RCC 7860 (cell line): ENCODE measurements at places on chromosomes 7 and 10.

DNA sequence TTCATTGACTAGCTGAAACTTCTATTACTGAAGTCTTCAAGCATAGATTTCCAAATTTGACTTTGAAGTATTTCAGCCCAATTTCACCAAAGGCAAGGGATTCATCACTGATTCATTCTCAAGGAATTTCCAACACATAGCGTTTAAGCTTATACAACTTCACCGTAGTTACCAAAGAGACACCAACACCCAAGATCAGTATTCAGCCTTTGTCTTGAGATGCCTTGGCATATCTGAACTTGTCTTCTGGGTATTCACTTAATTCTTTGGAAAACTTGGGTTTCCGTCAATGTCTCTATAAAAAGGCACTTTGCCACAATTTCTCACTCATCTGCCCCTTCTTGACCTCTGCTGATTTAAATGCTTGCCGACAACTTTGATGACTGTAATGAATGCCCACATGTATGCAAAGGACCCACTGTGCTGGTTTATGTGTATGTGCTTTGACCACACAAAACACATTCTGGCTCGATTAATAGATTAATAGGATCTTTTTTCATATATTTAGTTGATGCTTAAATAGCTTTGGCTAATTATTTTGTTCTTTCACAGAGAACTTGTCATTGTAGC, 49.6 kb downstream of the TES start:
- DNase-seq, result peak; percentile 90

- DNase-seq, result no peak
Measured at GRCh38 chr10:72449941-72450441, 95.3 kb upstream of the DNAJB12 start.

DNA sequence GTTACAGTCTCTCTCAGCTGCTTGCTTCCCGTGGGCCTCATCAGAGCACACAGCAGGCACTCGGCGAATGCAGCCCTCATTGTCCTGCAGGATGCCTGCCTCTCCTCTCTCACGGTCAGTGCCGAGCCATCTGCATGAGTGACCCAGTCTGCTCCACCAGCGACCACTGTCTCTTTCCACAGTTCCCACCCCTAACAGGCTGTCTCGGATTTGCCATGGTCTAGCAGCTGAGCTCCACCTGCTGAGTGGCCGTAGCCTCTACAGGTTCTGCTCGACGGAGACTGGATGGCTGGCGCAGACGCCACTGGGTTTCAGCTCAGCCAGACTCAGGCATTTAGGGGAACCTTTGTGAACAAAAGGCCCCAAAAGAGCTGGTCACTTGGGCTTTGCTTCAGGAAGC, 209.4 kb upstream of the FOXK1 start:
- DNase-seq, result no peak

GRCh38 chr7:117296066-117296465, 26.8 kb downstream of the WNT2 start:
- no peak for DNase-seq

GRCh38 chr7:158010961-158011693, 576.5 kb downstream of the PTPRN2 start:
- DNase-seq, result no peak

DNA sequence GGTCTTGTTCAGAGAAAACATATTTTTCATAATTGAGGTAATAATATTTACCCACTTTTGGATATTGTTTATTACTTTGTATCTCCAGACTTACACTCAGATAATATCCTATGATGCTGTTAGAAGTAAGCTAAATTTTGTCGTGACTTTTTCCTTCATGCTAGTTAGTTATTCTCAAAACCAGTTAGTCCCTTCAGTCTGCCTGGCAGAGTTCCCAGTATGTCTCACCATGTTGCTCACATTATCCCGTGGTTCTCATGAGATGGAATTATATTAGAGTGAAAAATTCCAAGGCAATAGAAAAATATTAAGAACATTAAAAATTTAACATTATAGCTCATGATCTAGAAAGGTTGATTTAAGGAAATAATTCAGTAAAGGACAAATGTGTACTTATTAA, 81.5 kb upstream of the SMIM30 start:
- DNase-seq, result peak; percentile 52

GRCh38 chr10:117413928-117414618, 38.8 kb upstream of the PDZD8 start:
- peak; percentile 81 for DNase-seq

DNA sequence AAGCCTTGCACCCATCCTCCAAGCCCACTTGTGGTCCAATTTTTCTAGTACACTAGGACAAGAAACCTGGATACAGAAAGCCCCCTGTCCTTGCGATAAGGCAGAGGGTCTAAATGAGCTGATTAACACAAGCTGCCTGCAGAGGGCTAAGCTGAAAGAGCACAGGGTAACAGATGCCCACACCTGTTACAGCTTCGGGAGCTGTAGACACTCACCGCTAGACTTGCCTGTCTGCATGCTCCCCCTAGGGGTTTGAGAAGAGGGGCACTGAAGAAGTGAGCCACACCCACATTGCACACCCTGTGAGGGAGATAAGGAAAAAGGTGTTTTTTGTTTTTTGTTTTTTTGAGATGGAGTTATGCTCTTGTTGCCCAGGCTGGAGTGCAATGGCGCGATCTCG, 386.5 kb upstream of the AUTS2 start:
- DNase-seq, result no peak

DNA sequence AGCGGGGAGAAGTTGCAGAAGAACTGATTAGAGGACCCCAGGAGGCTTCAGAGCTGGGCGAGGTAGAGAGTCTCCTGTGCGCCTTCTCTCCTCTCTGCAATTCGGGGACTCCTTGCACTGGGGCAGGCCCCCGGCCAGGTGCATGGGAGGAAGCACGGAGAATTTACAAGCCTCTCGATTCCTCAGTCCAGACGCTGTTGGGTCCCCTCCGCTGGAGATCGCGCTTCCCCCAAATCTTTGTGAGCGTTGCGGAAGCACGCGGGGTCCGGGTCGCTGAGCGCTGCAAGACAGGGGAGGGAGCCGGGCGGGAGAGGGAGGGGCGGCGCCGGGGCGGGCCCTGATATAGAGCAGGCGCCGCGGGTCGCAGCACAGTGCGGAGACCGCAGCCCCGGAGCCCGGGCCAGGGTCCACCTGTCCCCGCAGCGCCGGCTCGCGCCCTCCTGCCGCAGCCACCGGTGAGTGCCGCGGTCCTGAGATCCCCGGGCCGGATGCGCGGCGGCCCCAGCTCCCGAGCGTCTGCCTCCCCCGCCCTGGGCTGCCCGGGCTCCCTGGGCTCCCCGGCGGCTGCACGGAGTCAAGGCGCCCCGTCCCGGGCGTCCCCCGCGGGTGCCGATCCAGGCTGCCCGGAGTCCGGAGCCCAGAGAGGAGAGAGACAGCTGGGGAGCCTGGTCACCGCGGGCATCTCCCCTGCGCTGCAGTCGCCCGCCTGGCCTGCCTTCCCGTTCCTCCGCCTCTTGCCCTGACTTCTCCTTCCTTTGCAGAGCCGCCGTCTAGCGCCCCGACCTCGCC, at the start of gene PLAU:
PLAU (plus strand) TSS at position 369 of the 789 bp plus-strand sequence. CDS start 424 bp downstream, outside the sequence.
- peak; percentile 14 for DNase-seq

DNA sequence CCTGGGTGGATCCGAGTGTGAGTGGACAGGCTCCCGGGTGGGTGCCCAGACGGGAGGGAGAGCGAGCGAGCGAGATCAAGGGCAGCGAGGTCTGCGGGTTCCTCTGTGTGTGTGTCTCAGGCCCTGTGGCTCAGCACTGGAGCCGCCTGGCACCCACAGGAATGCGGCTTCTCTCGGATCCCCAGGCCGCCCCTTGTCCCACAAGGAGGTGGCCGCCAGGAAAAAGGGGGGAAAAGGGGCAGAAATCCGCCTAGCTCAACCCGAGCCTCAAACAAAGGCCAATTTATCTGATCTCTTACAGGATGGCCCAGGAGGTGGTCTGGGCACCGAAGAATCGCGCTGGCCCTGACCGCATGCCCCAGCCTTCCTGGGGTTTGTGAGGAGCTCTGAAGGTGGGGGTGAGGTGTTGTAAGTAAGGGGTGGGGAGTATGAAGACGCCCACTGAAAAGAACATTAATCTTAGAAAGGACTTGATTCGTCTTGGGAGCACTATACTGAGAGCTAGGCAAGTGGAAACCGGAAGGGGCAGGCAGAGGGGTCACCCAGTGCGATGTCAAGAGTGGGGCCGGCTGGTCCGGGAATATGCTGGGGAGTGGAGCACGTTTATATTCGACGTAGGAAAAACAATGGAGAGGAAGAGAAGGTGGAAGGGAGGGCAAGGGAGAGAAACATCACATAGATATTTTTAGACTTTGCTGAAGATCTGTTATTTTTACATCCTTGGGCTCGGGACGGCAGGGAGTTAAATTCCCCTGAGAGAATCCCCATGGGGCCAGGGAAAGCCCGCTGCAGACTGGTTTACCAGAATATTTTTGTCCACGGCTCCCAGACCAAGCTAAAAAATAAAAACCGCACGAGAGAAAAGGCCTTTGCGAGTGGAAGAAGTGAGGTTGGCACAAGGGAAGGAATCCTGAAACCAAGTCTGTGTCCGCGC, 7.2 kb downstream of the DLX5 start:
- DNase-seq, result no peak

- no peak for DNase-seq
Measured at GRCh38 chr7:29606287-29606721, 42.7 kb downstream of the PRR15 start.
